ENCODE measurements at places on chromosomes 6 and 20.

DNA sequence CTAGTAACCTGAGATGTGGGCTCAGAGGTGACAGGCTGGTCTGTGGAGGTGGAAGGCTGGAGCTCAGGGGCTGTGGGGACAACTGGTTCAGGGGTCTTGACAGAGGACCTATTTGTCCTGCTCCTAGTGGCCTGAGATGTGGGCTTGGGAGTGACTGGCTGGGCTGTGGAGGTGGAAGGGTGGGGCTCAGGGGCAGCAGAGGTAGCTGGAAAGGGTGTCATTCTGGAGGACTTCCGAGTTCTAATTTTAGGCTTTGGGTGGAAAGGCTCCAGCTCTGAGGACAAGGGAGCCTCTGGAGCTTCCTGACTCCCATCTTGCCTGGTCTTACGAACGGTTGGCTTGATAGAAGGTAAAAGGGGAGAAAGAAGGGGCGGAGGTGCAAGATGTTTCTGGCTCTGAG lies 11.5 kb downstream of the MDC1 start:
- DNase-seq: no peak

- DNase-seq: no peak
These were observed 77.6 kb upstream of the MOCS1 start for GRCh38 chr6:40011844-40012243.

GRCh38 chr20:63958471-63958870 lies 2.3 kb upstream of the UCKL1 start:
- DNase-seq: no peak

GRCh38 chr20:24911461-24911860 lies 37.6 kb upstream of the CST7 start:
- DNase-seq: no peak

GRCh38 chr20:41428285-41428684 lies 61.7 kb upstream of the EMILIN3 start:
- no peak for DNase-seq

DNA sequence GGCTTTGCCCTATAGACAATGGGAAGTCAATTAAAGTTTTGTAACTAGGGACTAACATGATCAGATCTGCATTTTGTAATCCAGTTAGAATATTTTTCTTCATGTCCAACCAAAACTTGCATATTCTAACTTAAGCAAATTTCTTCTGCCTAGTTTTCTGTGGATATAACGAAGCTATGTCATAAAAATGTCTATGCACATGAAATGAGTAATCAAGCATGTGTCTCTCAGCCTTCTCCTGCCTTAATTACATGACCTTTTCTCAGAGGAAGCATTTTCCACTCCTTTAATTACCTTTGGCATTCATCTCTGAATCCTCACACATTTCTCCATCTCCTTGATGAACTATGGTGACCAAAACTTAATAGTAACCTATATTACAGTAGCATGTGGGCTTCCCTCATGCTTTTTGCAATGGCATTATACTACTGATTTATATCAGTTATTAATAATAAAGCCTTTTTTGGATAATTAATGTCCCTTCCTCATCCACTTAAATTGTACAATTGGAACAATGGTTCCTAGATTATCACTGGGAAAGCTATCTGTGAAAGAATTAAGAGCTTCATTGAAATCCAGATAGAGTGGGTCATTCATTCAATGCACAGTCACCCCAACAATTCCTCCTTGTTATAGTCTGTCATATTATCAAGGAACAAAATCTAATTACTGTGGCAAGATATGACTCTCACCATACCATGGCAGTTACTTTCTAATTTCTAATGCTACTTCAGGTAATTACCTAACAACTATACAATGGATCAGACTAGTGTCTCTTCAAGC lies 19.1 kb upstream of the FBXO9 start:
- DNase-seq: no peak

- no peak for DNase-seq
These were observed 33.6 kb downstream of the TFAP2A start for GRCh38 chr6:10381133-10381829.

Data from NCI-H2227 treated with DMSO at 0.1 percent for 48 hours (cell line).